Activated effector memory CD4-positive, alpha-beta T cell treated with Interleukin-2 at 50 U/mL for 16 hours (primary cell): ENCODE measurements at places on chromosomes 5 and 9.

DNA sequence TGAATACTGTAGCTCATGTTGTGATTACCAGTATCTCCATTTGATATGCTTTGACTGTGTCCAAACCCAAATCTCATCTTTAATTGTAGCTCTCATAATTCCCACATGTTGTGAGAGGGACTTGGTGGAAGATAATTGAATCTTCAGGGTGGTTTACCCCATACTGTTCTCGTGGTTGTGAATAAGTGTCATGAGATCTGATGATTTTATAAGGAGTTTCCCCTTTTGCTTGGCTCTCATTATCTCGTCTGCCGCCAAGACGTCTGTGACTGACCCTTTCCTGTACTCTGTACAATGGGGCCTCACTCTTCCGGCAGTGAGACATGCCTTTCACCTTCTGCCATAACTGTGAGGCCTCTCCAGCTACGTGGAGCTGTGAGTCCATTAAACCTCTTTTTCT is 59.3 kb downstream of the TRIO start:
- DNase-seq: no peak

GRCh38 chr5:93099902-93100347 is 481.1 kb downstream of the NR2F1-AS1 start:
- DNase-seq: no peak

DNA sequence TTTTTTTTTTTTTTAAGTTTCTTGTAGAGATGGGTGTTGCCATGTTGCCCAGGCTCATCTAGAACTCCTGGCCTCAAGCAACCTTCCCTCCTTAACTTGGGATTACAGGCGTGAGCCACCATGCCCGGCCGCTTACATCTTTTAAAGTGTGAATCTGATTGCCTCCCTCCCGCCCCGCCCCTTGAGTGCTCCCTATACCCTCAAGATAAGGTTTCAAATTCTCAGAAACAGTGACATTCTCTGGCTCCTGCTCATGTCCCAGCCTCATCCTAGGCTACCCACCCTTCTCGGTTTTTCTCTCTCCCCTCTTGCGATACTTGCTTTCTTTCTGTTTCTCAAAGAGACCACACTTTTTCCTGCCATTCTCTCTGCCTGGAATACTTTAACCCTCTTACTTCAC is 12.4 kb downstream of the MORN5 start:
- DNase-seq: no peak

- no peak for DNase-seq
Observed at GRCh38 chr5:179912951-179913350, 5.3 kb upstream of the TBC1D9B start.

DNA sequence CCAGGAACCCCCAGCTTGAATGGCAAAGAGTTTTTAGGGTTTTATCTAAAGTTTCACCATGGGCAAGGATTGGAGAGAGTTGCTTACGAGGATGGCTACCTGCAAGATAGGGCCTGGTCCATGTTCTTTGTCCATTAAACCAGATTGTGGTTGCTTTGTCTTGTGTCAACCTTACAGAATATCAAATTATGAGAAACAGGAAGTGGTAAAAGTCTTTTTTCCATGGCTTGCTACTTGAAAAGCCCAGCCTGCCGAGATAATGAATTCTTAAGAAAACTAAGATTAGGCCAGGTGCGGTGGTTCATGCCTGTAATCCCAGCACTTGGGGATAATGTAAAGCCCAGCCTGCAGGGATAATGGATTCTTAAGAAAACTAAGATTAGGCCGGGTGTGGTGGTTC is 24.4 kb downstream of the ZNF474 start:
- no peak for DNase-seq

- no peak for DNase-seq
Observed at GRCh38 chr9:112858625-112859147, 32.0 kb downstream of the SLC46A2 start.

DNA sequence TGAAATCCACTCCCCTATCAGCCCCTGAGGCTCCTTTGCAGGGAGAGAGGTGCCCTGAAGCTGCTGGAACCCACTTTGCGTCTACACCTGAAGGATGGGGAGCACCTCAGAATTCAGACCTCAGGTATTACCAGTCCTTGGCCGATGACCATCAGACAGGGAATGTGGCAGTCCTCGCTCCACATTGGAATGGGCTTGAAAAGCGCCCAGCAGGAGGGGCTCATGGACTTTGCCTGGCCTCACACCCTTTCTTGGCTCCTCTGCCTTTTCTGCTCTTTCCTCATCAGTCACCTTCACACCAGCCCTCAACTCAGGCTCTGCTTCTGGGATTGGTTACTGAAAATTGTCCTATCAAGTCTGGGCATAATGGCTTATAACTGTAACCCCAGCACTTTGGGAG is 83.9 kb downstream of the BARX1 start:
- DNase-seq: no peak

GRCh38 chr5:103041071-103041676 is 78.8 kb downstream of the GIN1 start:
- no peak for DNase-seq

GRCh38 chr5:32630867-32631491 is 45.6 kb downstream of the SUB1 start:
- DNase-seq: no peak

DNA sequence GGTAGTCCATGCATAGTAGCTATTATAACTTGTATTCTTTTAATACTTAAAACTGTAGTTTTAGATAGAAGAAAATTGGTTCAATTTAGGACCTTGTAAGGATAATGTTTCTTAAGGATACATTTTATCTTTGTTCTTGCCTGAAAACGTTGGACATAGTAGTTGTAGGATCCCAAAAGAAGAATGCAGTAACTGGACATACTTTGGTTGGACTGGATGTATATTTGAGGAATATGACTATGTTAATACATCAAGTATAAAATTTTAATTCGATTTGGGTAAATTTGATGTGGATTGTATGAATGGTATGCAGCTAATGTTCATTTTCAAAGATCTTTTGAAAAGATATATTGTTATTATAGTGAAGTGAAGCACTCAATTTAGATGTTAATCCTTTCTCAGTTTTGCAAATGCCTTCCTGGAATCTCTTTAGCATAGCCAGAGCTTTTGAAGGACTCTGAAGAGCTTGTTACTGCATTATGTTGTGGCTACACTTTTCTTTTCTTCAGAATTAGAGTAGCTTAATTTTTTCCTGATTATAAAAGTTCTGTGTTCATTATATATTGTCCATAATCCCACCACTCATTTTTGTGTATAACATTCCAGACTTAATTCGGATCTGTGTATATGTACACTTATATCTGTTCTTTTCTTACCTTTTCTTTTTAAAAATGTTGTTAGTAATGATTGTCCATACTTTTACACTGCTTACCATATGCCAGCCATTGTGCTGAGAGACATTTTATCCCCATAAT is 41.2 kb downstream of the LRRTM2 start:
- no peak for DNase-seq
